ENCODE measurements at places on chromosomes 13 and 19.

DNA sequence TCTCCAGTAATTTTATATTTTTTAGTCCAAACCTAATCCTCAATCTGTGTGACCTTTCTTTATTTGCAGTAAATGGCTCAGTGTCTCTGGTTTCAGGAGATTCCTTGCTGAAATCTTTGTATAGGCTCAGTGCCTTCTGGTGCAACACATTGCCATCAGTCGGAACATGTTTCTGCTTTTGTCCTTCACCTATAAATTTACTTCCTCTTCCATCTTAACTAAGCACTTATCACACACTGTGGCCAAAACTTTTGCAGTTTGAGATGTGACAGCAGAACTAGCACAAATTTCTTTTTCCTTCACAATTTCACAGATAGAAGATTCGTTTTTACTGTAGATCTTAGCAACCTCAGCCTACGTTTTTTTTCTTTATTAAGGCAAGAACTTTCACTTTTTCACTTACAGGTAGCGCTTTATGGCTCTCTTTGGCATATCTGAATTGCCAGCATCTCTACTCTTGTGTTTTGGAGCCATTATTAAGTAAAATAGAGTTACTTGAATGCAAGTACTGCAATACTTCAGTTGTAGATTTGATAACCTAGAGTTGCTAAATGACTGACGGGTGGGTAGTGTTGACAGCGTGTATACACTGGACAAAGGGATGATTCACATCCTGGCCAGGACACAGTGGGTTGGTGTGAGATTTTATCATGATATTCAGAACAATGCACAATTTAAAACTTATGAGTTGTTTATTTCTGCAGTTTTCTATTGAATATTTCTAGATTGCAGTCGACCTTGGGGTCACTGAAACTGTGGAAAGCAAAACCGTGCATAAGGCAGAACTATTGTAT, 44.3 kb downstream of the NDFIP2 start:
- DNase-seq: no peak

GRCh38 chr19:21603431-21604231, 98.2 kb downstream of the ZNF429 start:
- no peak for DNase-seq

DNA sequence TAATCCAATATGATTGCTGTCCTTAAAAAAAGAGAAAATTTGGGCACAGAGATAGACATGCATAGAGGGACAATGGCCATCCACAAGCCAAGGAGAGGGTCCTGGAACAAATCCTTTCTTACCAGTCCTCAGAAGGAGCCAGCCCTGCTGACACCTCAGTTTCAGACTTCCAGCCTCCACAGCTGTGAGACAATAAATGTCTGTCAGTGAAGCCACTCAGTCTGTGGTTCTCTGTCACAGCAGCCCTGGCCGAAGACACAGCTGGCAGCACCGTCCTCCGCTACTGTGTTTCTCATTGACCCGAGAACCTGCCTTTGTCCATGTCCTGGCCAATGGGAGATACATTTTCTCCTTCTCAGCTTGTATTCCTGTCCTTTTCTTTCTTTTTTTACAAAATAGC, 207.9 kb downstream of the TM9SF2 start:
- no peak for DNase-seq

DNA sequence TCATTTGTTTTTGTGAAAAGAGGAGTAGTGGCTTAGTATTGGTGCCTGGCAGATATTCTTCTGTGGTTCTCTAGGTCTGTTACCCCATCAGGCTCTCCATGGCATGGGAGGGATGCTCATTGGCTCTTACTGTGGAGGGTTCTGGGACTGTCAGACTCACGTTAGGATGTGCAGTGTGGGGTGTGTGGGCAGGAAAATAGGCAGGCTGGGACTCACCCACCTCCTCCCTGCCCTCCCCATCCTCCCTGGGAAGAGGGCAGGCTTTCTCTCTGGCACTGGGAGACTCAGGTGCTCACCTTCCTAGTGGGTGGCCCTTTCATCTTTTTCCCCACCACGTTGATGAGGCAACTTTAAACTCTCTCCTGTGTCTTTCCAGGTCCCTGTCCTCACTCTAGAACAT, 44.2 kb downstream of the ZNF536 start:
- no peak for DNase-seq

DNA sequence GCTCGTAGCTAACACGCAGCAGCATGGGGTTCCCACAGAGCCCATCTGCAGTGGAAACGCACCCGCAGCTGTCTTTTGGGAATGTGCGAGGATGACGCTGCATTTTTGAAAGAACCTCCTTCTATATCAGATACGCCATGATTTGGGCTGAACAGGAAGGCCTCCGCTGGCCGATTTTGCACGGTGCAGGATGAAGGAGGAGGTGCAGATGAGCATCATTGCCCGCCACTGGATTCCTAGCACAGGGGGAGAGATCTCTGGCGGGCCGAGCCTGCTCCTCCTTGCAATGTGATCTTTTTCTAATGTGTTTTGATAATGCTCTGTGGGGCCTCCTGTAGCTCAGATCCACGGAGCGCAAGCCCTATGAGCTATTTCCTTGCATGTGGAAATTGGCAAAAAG, 55.5 kb downstream of the EFNB2 start:
- DNase-seq: no peak

DNA sequence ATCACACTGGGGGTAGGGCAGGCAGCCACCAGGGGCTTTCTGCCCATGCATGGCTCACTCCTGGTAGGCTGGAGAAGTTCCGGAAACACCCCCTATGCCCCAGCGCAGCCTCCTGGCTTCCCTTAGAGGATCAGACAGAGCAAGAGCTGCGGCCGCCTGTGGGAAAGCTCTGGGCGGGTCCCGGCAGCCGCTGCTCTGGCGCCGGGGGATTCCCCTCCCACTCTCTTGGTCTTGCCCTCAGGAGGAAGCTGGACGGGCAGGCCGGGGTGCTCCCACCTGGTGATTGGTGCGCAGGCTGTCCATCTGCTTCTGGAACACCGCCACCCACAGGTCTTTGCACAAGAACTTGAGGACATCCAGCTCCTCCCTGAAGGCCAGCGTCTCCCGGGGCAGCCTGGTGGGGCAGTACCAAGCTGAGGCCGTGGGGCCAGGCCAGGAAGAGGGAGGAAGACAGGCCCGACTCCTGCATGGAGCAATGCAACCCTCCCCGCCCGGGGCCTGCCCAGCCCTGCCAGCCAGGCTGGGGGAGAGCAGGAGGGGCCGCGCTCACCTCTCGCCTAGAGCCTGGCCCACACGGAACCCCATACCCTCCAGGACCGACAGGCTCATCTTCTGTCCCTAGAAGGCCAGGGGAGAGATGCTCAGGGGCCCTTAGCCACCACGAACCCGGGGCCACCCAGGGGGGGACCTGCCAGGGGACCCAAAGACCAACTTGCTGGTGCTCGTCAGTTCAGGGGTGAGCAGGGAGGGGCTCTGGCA, 4.0 kb upstream of the NKPD1 start:
- peak; percentile 89 for DNase-seq

GRCh38 chr13:89603187-89603586, 1744.3 kb upstream of the MIR17HG start:
- DNase-seq: no peak

- no peak for DNase-seq
Observed at GRCh38 chr19:54339646-54340358, 840 bp upstream of the LILRA4 start.
